ENCODE measurements at places on chromosomes 5 and 9.
A peak's percentile ranks its signal among the peaks of the same experiment; 100 is the strongest.

GRCh38 chr5:56838409-56839039, 23.2 kb downstream of the MAP3K1 start:
- peak; percentile 45 for DNase-seq

DNA sequence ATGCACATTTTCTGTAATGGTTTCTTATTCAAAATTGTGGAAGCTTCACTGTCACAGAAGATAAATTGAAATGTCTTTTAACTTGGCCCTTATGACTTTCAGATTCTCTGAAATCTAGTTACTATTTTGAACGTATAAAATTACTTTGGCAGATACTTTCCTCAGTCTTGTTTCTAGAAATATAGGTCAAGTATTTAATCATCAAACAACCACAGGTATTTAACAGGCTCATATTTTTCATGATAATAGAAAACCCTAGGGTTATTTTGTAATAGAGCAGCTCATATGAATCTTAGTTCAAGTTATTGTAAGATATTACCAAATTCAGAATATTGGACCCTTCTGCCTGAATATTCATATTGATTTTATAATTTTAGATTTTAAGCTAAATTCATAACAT, 236.0 kb upstream of the CDH18 start:
- no peak for DNase-seq

GRCh38 chr9:80556631-80557030, 984.9 kb downstream of the TLE4 start:
- DNase-seq, result no peak

DNA sequence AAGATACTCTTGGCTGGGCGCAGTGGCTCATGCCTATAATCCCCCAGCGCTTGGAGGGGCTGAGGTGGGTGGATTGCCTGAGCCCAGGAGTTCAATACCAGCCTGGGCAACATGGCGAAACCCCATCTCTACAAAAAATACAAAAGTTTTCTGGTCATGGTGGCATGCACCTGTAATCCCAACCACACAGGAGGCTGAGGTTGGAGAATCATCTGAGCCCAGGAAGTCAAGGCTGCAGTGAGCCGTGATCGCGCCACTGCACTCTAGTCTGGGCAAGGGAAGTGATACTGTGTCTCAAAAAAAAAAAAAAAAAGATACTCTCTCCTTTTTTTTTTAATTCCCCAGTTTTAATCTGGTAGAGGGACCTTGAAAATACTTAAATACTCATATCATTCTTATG, 15.0 kb downstream of the ANKRD33B start:
- no peak for DNase-seq

GRCh38 chr5:153624451-153624765, 133.9 kb downstream of the GRIA1 start:
- DNase-seq, result no peak

DNA sequence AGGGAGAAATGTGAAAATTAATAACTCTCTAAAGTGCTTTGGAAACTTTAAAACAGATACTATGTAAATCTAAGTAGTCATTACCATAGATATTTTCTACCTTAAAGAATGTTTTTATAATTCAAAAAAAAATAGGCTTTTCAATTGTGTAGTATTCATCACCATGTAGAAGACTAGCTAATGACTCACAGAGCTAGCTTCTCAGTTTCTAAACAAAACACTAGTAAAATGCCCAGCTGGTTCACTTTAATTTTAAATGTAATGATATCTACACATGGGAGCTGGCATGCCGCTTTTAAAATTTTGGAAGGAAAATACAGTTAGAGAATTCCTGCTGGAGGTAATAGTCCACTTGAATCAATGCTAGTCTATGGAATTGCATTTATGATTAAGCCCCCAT, 509.8 kb downstream of the CSNK1G3 start:
- no peak for DNase-seq

DNA sequence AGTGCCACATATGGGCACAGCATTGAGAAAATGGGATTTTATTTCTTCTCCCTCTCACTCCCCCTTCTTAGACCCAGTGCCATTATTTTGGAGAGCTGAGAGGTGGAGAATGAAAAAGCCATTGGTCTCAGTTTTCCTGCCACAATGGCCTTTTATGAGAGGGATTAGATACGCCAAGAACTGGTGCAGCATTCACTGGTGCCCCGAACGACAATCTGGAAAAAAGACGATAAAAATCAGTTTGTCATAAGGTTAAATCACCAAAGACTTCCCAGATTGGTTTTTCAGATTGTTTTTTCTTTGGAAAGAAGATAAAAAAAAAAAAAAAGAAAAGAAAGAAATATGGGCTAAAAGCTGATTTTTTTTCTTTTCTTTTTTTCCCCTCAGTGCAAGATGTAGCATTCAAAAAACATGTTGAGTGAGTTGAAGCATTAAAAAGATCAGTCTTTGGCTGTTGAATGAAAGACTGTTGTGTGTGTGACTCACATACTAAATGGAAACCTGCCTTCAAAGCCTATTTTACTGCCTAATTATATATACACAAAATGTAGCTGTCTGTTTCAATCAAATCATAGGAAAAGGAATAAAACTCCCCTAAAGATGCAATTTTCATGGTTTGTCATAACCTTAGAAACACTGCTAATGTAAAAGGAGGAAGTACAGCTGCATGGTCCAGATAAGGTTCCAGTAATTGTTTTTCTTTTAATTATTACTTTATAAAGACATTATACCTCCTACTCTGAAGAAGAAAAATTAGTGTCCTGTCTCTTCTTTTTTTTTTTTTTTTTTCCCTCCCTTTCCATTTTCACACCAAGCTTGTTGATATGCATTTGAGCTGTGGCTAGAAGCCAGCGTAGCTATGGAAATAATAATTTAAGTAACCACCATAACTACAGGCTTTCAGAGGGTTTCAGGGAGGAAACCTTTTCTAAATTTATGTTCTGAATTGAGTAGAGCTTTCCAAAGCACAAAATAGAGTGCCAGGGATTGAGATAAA, 27.2 kb upstream of the ZNF608 start:
- no peak for DNase-seq

DNA sequence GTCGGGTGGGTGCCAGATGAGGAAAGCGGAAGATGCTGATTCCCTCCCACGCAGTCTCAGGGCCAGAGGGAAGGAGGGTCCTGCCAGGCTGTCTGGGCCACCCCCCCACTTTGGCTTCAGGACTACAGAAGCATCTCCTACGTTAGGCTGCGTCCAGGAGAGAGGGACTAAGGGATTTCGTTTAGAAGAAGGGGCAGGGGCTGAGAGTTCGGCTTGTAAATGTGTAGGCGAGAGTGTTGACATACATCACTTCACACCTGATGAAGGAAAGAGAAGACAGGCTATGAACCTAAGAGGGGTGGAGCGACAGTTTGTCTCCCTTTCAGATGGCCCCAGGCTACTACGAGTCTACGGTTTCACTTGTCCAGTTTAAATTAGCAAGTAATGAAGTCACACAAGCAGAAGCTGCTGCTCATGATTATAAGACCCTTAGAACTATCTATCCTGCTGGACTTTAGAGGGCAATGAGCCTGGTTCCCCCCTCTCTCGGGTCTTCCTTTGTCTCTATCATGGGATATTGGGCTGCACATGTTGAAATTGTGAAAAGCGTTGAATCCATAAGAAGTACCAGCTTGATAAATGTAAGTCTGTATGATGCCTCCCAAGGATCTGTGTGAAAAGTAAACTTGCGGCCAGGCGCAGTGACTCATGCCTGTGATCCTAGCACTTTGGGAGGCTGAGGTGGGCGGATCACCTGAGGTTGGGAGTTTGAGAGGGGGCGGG, 193.0 kb downstream of the AOPEP start:
- DNase-seq, result no peak

- no peak for DNase-seq
Observed at GRCh38 chr5:31378838-31379237, 153.1 kb downstream of the DROSHA start.

DNA sequence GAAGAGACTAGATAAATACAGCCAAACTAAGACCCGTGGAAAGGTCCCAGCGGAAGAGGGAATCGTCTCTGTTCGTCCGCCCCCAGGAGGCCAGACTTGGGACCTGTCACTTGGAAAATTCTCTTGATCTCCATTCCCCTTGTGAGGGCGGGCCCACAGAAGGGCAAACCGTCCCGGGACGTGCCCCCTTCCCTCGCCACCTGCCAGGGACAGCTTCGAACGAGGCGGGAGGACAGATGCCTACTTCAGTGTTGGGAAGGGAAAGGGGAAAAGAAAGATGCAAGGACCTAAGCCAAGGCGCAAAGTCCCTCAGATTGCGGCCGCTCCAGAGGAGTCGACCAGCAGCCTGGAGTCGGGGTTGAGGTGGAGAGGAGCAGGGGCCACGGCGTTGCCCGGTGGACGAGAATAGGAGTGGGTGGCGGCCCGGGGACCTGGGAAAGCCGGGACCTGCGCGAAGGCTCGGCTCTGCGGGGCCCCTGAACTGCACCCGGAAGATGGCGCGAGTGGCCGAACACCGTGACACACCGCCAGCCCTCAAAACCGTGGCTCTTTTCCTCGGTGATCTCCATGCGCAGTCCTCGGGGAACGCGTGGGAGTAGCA, 4.4 kb upstream of the EBF1 start:
- no peak for DNase-seq

GRCh38 chr5:6475626-6476312, 27.1 kb downstream of the UBE2QL1 start:
- DNase-seq, result no peak

GRCh38 chr9:19876569-19877316, 87.9 kb upstream of the SLC24A2 start:
- DNase-seq, result no peak

- DNase-seq, result no peak
Observed at GRCh38 chr5:2007496-2007877, 124.8 kb upstream of the IRX4 start.

DNA sequence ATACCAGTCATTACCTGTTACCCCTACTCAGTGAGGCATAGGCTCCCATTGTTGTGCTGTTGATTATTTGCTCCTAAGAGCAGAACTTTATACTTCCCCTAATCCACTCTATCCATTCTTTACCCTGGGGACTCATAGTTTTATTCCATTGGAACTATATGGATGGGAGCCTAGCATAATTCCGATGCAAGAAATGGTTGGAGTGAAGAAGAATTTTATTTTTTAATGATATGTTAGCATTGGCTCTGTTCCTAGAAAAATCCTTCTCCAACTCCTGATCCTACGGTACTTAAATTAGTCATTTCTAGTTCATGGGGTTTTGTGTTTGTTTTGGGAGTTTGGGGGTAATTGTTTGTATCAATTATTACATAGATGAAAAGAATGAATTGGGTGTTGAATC, 191.5 kb downstream of the GOLPH3 start:
- DNase-seq, result no peak

DNA sequence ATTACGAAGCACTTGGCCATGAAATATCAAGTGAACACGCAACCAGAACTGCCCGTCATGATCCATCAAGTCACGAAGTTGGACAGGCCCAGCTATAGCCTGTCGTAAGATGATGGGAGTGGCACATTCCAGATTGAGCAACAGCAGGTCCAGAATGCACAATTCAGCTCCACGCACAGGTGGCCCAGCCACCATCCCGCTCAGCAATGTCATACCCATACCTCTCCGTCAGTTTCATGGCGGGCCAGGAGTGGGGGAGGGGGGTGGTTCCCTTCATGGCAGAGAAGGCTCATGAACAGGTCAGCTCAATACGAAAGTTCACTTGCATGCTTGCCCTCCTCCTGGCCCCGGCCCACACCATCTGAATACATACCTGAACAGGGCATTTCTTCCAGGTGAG, 34.9 kb downstream of the SMIM23 start:
- DNase-seq, result no peak

- no peak for DNase-seq
Observed at GRCh38 chr9:24245988-24246387, 299.7 kb downstream of the IZUMO3 start.
